ENCODE measurements at places on chromosomes 6 and 20. TPM values are rescaled to one million over a fixed set of nuclear protein-coding genes. Genes with fewer than 3 reads are reported as not detected.

Gene MATN4
- not detected for total RNA-seq

Gene NPBWR2
- total RNA-seq: not detected

Gene CRIP3
- total RNA-seq: not detected

Gene ATP6V1G2
- 5.9 TPM for total RNA-seq

Gene ZSCAN16
- 0.52 TPM for total RNA-seq

Gene MUC22
- not detected for total RNA-seq

Gene BFSP1
- total RNA-seq: 6.4 TPM

Gene BCAS1
- not detected for total RNA-seq

Gene WASF1
- total RNA-seq: 10.2 TPM

Gene PRELID3B
- total RNA-seq: 29.8 TPM
